Motor neuron (in vitro differentiated cells): ENCODE measurements at places on chromosomes 16 and 17.

- ATAC-seq: no peak
Measured at GRCh38 chr17:56440419-56440818, 153.1 kb upstream of the NOG start.

GRCh38 chr16:89417352-89417751 lies 73.0 kb downstream of the ANKRD11 start:
- no peak for ATAC-seq

DNA sequence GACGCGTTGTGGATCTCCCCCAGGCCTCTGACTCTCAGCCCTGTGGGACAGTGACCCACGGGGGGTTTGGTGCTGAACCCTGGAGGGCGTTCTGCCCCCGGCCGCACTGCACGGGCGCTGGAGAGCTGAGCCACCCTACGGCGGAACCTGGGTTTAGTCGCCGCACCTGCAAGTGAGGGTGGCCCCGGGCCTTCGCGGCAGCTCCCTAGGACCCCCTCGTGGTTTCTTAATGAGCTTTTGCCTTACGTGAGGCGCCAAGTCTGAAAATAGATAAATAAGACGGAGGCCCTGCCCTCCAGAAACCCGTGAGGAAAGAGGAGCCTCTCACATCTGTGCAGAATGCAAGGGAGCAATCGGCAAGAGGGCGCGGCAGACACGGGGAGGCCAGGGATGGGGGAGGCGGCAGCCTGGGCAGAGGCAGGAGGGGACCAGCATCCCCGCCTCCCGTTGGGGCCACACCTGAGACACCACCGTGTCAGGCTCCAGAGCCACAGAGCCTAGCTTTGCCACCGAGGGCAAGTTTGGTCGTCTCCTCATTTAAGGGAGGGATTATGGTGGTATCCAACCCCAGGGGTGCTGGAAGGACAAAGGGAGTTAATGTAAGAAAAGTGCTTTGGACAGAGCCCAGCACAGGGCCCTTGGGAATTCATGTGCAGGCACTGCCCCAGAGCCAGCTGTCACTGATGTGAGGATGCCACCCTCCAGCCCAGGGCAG lies 153.2 kb upstream of the CHMP6 start:
- ATAC-seq: no peak

- ATAC-seq: no peak
Measured at GRCh38 chr17:72996791-72997190, 95.7 kb downstream of the SLC39A11 start.

DNA sequence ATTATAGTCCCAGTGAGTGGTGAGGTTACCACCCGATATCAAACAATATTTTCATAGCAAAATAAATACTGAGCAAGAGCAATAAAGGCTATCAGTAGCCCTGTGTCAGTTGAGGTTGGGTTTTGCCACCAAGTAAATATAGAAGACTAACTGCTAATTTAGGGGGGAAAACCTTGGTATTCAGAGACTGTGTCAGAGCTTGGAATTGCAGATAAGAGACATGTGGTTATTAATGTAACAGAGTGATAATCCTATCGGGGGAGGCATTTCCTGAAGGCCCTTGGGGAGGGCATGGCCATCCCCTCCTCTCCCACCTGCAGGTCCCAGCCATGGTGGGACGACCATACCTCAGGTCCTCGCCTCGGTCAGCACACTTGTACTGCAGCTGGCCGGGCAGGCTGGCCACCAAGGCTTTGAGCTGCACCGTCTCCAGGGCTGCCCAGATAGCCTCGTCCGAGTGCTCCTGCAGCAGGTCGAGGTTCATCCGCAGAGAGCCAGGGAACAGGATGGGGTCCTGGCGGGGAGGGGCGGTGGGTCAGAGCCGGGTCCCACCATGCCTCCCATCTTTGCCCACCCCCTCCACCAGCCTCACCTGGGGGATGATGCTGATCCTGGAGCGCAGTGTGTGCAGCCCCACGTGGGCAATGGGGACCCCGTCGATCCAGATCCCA lies 68.9 kb downstream of the ABCC6 start:
- no peak for ATAC-seq

DNA sequence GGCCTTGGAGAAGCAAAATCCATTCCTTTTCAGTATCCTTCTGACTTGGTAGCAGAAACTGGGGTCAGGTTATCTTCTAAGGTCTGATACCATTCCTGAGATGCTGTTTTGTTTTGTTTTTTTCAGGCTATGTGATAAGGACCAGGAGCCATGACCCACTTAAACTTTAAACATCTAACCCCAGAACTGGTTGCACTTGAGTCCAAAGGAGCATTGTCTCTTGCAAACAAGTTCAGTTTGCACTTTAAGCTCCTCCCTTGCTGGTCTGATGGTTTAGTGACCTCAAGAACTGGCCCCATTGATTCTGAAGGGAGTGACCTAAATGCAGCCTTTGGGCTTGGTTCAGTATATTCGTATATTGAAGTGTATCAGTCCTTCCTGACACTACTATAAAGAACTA lies 75.2 kb downstream of the ERCC4 start:
- ATAC-seq: no peak

- ATAC-seq: no peak
Measured at GRCh38 chr16:83762992-83763358, 44.8 kb upstream of the HSBP1 start.

DNA sequence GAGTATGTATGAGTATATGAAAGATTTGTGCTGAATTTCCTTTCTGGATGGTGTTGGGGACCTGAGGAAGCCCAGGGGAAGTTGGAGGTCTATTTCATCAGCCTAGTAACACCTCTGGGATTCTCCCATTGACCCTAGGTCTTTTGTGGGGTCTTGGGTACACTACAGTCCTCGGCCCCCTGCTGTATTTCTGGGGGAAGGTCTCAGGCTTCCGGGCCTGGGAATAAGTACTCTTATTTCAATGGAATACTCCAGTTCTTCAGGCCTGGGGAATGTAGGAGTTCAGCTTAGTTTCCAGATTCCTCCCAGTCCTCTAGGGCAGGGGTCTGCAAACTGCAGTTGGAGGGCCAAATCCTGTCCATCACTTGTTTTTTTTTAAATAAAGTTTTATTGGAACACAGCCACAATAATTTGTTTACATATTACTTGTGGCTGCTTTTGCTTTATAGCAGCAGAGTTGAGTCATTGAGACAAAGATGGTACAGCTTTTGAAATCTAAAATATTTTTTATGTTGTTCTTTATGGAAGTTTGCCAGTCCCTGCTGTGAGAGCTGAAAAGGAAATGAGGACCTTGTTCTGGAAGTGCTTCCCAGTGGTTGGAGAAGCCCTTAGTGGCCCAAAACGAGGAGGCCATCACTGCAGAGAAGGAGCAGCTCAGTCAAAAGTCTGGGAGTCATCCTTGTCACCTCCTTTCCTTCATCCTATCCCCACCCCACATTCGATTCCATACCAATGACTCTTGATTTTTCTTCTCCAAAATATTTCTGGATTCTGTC lies 142.5 kb upstream of the HS3ST2 start:
- ATAC-seq: no peak

GRCh38 chr16:79707876-79708275 lies 107.3 kb upstream of the MAF start:
- no peak for ATAC-seq

- no peak for ATAC-seq
Measured at GRCh38 chr17:17411692-17412091, 65.1 kb upstream of the MED9 start.

DNA sequence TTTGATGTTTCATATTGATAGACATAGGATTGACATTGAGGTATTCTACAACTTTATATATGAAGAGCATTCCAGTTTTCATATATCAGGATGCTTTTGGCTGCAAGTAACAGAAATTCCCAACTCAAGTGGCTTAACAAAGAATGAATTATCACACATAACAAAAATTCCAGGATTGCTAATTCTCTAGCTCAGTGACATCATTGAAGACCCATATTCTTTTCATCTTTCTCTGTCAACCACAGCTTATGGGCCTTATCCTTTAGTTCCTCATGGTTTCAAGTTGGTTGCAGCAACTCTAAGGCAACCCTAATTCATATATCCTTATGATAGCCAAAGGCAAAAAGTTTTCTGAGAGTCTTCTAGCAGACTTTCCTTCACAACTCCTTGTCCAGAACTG lies 91.5 kb upstream of the HAS3 start:
- no peak for ATAC-seq

GRCh38 chr17:72344613-72345012 lies 223.8 kb downstream of the SOX9 start:
- no peak for ATAC-seq

- no peak for ATAC-seq
Measured at GRCh38 chr17:74953134-74953687, 17.5 kb downstream of the OTOP3 start.

- ATAC-seq: no peak
Measured at GRCh38 chr16:87535457-87535854, 42.6 kb upstream of the ZCCHC14 start.

DNA sequence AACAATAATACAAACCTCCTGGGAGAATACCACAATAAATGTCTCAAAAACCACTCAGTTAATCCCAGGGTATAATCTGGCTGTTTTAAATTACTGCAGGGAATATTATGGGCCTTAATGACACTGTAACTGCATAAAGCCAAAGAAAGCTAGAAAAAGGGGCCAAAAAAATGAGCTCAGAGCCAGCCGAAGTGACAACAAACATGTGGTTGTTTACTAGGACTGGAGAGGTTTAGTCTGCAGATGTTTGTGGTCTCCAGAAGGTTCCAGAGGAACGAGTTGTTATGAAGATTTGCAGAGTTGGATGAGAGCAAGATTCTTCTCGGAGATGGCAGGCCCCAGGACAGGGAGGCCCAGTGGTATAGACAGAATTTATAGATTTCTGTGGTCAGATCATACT lies 97.1 kb upstream of the AKTIP start:
- ATAC-seq: no peak

GRCh38 chr17:59676716-59677115 lies 30.5 kb downstream of the PTRH2 start:
- ATAC-seq: no peak

DNA sequence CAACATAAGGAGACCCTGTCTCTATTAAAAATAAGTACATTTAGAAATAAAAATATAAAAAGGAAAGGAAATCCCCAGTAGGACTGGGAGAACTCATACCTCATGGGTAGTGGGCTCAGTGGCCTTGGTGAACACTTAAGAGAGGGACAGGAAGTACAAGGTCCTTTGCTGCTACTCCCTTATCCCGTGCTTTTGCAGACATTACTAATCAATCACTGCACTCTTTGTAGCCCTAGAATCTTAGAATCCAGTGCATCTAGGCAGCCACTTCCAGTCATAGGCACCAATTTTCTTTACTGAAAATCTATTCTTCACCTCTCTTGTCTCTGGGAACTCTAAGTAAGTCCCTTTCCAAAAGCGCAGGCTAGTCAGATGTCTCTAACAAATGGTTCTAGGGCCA lies 183.1 kb downstream of the SNX29 start:
- no peak for ATAC-seq

- ATAC-seq: no peak
Measured at GRCh38 chr17:32527146-32527545, 40.4 kb downstream of the CDK5R1 start.

DNA sequence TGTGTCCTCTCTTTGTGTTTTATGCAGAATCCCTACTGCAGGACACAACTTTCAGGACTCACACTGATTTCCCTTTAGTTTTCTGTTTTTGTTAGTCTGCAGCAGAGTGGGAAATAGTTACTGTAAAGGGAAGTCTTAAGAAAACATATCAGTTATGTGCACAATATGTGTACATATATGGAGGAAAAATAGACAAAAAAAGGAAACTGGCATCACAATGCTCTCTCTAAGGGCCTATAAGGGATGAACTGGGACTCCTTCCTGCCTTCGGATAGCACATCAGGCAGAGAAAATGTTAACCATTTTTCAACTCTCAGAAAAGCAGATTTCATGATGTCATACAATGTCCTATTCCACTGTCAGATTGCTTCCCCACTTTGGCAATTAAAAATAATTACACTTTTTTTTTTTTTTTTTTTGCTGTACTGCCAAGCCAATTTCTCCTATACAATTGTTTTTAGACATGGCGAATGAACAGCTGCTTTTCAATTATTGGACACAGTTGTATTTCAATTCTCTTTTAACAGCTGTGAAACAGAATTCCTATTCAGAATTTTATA lies 112.5 kb upstream of the KCNJ16 start:
- ATAC-seq: no peak

DNA sequence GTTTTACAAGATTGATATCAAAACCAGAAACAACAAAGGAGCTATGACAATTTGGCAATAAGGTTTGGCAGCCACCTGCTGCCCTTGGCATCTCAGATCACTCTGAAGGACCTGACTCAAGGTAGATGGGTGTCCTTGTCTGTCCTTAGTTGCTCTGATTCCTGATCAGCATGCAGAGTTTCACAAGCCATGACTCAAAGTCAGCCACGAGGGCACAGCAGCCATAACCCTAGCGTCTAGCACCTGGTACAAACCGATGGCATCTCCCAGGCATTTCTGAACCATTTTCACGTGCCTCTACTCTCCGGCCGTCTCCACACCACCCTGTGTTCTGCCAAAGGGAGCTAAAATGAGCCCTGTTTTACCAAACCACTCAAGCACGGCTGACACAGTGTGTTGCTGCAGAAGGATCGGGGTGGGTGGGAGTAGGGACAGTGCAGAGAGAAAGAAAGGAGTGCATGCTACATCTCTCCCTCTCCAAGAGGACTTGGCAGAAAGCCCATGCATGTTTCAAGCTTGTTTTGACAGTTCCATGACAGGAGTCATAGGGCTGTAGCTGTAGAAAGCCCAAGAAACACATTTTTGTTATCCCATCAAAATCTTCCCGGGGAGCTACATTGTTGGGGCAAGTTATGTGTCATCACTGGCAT lies 297.3 kb downstream of the ABCC12 start:
- ATAC-seq: peak; percentile 38

DNA sequence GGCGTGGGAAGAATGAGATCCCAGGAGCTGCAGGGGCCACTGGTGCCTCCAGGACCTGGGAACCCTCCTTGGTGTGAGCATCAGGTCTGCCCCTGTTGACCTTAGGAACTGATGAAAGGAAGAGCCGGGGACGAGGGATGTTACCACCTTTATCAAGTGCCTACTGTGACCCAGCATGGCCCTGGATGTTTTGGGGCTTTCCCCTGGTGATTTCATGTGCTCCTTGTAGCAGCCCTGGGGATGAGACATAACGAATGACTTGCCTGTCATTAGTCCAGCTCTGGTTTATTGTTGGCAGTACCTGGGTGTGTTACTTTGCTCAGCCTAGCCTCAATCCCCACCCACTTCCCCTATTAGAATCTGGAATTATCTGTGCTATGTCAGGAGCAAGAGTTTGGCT lies 39.9 kb downstream of the WSCD1 start:
- ATAC-seq: no peak

DNA sequence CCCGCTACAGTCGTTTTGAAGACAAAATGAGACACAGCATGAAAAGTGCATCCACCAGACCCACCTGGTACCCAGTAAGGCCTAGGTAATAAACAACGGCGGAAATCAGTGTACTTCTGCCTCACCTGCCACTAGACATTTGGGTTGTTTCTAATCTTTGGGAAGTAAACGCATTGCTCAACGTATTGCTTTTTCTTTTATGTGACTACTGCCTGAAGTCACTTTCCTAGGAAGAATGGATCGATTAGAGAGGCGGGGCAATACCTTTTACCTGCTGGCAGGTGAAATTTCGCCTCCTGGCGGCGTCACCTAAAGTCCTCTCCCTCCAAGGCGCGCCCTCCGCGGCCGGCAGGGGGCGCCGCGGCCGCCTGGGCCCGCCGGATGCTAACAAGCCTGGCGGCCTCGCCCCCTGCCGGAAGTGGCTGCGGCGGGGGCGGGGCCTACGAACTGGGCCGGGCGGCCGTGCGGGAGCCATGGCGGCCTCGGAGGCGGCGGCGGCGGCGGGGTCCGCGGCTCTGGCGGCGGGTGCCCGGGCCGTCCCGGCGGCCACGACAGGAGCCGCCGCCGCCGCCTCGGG lies at the start of gene ATMIN:
Gene ATMIN (plus strand): TSS at position 445 of the 577 bp plus-strand sequence. CDS start 29 bp downstream, at position 474.
- ATAC-seq: peak; percentile 94
